Stimulated activated CD8-positive, alpha-beta memory T cell treated with anti-CD3 and anti-CD28 coated beads, Interleukin-15, amount 100 ng/mL, for 4 hours (primary cell): ENCODE measurements at places on chromosomes 1 and 21.

DNA sequence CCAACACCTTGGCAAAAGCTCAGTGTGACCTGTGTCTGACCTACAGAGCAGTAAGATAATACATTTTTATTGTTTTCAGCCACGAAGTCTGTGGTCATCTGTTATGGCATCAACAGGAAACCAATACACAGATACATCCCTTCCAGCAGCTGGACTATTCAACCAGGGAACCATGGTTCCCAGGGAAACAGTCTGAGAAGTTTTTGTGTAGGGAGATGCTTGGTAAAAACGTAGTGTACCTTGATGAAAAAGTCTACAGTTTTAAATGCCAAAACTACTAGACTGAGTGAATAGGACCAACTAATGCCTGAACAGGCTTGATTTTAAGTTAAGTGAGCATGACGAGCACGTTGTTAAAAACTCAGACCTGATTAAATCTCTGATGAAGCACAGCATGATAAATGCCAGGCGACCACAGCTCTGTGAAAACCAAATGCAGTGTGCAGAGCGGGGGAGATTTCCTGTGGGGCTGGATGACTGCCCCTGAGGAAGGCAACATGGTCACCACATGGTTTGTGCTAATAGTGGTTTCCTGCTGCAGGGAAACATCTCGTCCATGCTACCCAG, 228.9 kb downstream of the TNR start:
- DNase-seq: peak; percentile 3

DNA sequence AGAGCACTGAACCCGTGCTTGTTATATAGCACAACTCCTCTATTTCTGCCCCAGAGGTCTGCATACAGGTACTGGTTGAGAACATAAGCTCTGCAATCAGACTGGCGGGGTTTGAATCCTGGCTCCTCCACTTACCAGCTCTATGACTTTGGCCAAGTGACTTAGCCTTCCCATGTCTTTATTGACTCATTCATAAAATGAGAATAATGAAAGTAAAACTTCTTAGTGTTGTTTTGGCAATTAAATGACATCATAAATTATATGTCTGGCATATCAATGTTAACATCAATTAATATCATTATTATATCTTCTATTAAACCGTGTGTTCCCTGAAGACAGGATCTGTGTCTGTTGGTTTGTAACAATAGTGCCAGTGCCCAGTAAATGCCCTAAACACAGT, 4.3 kb downstream of the INKA2 start:
- no peak for DNase-seq

GRCh38 chr1:56056438-56057287, 522.7 kb downstream of the PLPP3 start:
- DNase-seq: no peak

- DNase-seq: no peak
Observed at GRCh38 chr21:24276204-24276603, 1331.1 kb downstream of the MRPL39 start.

- DNase-seq: peak; percentile 19
Observed at GRCh38 chr1:78619803-78620579, at the start of gene IFI44L. IFI44L (plus strand) TSS chr1:78620448; CDS start chr1:78627916, 7,468 bp downstream.

DNA sequence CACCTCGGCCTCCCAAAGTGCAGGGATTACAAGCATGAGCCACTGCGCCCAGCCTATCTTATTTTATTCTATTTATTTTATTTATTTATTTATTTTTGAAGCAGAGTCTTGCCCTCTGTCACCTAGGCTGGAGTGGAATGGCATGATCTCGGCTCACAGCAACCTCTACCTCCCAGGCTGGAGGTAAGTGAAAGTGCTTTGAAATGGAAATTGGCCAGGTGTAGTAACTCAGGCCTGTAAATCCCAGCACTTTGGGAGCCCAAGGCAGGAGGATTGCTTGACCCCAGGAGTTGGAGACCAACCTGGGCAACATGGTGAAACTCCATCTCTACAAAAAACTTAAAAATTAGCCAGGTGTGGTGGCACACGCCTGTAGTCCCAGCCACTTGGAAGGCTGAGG, 5.1 kb upstream of the DSTYK start:
- no peak for DNase-seq
